Right renal pelvis (tissue), 4 donors: ENCODE measurements at places on chromosomes 4 and X. TPM values are rescaled to one million over a fixed set of nuclear protein-coding genes. Genes with fewer than 3 reads are reported as not detected.
A peak's percentile ranks its signal among the peaks of the same experiment; 100 is the strongest.

GRCh38 chrX:101485212-101485949 lies at the start of gene ARMCX4:
Gene ARMCX4, plus strand, starts transcription at chrX:101485456. Its CDS starts 3,134 bp downstream, at chrX:101488590.
- DNase-seq: peak; percentile 27

Gene GC
- 0.73 TPM for polyA plus RNA-seq

DNA sequence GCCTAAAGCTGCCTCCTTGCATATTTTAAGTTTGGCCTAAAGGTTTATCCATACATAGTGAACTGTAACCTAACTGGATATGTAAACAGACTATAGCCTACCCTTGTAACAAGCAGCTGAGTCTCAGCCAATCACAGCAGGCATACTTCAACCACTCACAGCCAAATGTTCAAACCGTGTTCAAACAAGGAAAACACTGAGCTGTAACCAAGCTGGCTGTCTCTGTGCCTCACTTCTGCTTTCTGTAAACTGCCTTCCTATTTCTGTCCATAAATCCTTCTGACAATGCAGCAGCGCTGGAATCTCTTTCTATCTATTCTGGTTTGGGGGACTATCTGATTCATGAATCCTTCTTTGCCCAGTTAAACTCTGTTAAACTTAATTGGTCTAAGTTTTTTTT lies 16.4 kb downstream of the DSPP start:
- no peak for DNase-seq

Gene PRSS12
- polyA plus RNA-seq: 17.0 TPM

Gene CHRDL1
- polyA plus RNA-seq: 11.1 TPM

DNA sequence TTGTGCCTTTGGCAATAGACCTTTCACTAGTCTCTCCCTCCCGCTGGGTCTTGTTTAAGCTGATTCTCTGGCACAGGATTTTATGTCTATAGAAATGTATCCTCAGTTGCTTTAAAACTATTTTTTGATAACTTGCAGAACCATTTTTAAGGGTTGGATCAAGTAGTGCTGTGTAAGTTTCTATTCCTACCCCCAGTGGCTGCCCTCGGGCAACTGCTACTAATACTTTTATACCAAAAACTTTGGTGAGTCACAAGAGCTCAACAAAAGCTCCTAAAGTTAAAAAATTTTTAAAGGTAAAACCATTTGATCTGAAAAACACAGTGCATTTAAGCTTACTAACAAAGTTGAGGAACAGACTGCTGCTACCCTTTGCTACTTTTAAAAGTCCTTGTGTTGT lies 1460.6 kb upstream of the PCDH7 start:
- no peak for DNase-seq

DNA sequence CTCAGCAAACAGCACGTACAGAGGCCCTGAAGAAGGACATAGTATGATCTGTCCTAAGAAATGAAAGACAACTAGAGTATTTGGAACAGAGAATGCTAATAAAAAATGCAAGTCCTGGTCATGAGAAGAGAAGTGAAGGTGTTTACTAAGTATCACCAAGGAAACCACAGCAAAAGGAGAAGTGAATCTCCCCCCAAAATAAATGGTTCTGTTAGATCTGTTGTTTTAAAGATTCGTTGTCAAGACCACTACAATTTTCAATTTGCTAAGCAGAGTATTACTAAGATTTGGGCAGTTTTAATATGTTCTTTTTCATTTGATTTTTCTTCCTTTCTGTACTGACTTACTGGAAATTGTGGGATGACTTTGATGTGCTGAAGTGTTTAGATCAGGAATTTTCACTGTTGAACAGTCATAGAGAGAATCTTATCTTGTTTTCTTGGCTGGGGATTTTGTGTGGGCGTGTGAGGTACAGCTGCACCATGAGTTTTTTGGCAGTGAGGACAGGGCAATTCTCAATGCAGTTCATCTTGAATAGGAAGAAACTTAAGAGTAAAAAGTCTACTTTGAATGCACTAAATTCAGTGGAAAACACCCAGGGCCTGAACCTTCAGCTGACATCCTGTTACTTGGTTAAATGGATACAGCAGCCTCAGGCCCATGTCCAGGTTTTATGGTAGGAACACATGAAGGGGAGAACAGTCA lies 132.2 kb downstream of the STIM2 start:
- DNase-seq: no peak

DNA sequence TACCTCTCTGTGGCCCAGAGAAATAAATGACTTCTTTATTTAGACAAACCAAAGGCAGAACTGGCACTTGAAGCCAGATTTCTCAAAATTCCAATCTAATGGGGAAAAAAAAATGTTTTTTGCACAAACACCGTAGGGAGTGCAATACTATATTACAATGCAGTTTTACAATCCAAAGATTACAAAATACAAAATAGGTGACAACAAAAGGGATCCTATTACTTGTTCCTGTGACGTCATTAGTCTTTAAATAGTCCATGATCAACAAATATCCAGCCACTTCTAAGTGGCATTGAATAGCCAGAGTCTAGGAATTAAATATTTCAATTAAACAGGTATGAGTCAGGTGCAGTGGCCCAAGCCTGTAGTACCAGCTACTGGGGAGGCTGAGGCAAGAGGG lies 3.0 kb upstream of the APBB2 start:
- DNase-seq: no peak
